ENCODE measurements at places on chromosomes 1 and 21. TPM values are rescaled to one million over a fixed set of nuclear protein-coding genes. Genes with fewer than 3 reads are reported as not detected.
A peak's percentile ranks its signal among the peaks of the same experiment; 100 is the strongest.

GRCh38 chr1:179305450-179305849 is 11.9 kb downstream of the SOAT1 start:
- H3K27ac ChIP-seq: no peak overlapping the region
- no peaks in the 10 kb centered on the region for H3K4me1 ChIP-seq
- H3K4me3 ChIP-seq: no peak overlapping the region
- DNase-seq: no peak
- H3K27me3 ChIP-seq: no peaks in the 10 kb centered on the region

DNA sequence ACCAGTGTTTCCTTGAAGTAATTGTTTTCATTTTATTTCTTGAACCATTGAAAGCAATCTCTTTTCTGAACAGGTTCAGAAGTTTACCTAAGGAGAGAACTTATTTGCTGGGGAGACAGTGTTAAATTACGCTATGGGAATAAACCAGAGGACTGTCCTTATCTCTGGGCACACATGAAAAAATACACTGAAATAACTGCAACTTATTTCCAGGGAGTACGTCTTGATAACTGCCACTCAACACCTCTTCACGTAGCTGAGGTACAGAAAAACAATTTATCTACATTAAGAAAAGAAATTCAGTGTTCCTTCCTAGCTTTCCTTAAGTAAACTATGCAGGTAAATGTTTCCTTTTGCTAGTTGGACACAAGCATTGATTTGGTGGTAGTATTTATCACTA is 27.4 kb downstream of the AGL start:
- no peak overlapping the region for H3K27ac ChIP-seq
- H3K4me3 ChIP-seq: no peak overlapping the region
- DNase-seq: no peak
- H3K4me1 ChIP-seq: no peaks in the 10 kb centered on the region
- H3K27me3 ChIP-seq: no peaks in the 10 kb centered on the region

DNA sequence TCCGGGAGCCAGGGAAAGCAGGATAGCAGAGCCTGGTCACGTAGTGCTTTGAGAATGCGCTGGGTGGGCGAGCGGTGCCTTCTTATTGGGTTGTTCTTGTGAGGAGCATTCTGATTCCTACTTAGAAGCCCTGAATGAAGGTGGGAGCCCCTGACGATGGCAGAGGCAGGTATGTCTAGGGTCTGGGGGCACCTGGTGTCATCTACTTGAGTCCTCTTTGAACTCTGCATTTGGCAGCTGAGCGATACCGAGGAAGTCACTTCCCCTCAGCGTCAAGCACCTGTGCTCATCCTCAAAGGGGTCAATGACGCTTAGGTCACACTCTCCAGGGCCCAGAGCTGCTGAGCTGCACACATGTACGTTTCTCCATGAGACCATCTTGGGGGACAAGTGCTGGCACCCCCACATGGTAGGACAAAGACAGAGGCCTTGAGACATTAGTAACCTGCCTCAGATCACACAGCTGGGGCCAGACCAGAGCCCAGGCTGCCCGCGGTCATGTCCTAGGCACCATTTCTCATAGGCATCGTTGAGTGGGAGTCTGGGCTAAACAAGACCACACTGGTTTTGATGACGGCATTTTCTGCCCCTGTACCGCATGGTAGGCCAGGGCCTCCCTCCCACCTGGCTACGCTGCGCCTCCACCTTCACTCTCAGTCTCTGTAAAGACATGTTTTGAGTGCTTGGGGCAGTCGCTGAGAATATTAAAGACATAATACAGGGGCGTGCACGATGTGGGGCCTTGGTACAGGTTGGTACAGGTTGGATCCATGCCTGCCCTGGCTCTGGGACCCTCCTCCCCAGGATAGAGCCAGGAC is 69.1 kb upstream of the ABCG1 start:
- DNase-seq: no peak
- no peaks in the 10 kb centered on the region for H3K4me1 ChIP-seq
- no peaks in the 10 kb centered on the region for H3K27me3 ChIP-seq
- H3K4me3 ChIP-seq: no peak overlapping the region
- no peaks in the 10 kb centered on the region for H3K36me3 ChIP-seq
- no peak overlapping the region for H3K27ac ChIP-seq

- H3K4me3 ChIP-seq: no peak overlapping the region
- H3K4me1 ChIP-seq: no peaks in the 10 kb centered on the region
- H3K36me3 ChIP-seq: no peaks in the 10 kb centered on the region
- no peaks in the 10 kb centered on the region for H3K27me3 ChIP-seq
Measured at GRCh38 chr1:109818988-109819764, 55.5 kb upstream of the EPS8L3 start.

DNA sequence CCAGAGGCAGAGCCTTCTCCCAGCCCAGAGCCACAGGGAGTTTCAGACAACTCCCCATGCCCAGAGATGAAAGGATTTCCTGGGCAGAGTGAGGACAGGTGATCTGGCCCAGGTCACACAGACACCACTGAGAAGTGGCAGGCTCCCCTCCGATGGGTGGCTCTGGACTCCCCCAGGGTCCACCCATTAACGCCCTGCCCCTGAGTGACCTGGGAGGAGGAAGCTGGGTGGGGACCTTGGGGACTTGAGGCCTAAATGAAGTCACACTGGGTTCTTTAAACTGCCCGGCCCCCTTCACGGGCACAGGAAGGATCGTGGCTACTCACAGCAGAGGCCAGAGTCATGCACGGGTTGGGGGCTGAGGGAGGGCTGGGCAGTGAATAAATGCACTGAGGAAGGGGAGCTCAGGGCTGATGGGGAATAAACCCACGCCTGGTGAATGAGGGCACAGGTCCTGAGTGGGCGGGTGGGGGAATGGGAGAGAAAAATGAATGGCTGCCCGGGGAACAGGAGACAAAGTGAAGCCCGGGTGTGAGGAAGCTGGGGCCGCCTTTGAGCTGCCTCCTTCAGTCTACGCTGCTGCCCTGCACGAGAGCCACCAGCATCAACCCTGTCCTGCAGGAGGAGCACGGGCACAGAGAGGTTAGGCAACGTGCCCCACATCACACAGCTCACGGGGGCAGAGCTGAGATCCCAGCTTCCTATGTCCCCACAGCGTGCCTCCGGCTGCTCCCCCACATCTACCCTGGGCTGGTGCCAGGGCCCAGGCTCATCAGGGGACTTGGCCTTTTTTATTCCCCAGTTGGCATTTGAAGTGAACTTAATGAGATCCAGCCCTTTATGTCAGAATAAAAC is 404.3 kb downstream of the MATN1 start:
- no peaks in the 10 kb centered on the region for H3K4me1 ChIP-seq
- no peaks in the 10 kb centered on the region for H3K36me3 ChIP-seq
- H3K27ac ChIP-seq: no peak overlapping the region
- no peak for DNase-seq

GRCh38 chr1:205588636-205589035 is 43.2 kb downstream of the ELK4 start:
- H3K27ac ChIP-seq: no peak overlapping the region
- no peak overlapping the region for H3K4me3 ChIP-seq
- H3K27me3 ChIP-seq: no peaks in the 10 kb centered on the region
- peak; percentile 44 for DNase-seq
- H3K36me3 ChIP-seq: no peaks in the 10 kb centered on the region

DNA sequence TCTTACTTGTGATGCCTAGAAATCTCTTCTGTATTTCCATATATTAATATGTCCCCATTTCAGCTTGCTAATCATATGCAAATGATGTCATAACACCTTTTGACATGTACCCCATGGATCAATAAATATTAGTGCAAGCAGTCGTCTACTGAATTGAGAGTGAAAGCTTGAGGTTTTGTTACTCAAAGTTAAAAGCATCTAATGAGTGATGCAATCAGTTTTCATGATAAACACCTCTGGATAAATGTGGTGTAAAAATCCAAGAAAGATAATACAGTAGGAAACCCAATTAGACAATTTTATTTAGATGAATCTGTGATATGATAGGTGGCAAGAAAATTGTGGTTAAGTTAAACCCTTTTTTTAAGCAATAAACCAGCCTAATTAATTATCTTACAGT is 141.2 kb upstream of the DMRTA2 start:
- no peaks in the 10 kb centered on the region for H3K36me3 ChIP-seq
- H3K4me3 ChIP-seq: no peak overlapping the region
- H3K27ac ChIP-seq: no peak overlapping the region
- no peak for DNase-seq
- no peaks in the 10 kb centered on the region for H3K4me1 ChIP-seq
- no peaks in the 10 kb centered on the region for H3K27me3 ChIP-seq

DNA sequence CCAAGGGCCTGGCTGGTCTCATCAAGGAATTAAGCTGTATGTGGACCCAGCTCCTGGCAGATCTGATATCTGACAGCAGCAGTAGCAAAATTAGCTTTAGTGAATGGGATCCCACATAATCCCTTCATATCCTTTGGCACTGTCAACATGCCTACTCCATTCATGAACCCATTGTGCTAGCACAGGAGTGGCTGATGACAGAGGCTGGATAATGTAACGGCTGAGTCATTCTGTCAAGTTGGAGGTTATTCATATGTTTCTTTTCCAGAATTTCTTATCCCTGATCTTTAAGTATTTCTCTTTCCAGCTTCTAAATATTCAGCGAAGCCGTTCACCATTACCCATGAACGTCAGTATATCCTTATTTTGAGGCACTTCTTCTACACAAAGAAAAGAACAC is 84.3 kb downstream of the EXTL2 start:
- H3K4me3 ChIP-seq: no peak overlapping the region
- H3K36me3 ChIP-seq: no peaks in the 10 kb centered on the region
- peak; percentile 76 for DNase-seq
- H3K27ac ChIP-seq: no peak overlapping the region
- peaks cover 5% of the 10 kb centered on the region for H3K4me1 ChIP-seq
- no peaks in the 10 kb centered on the region for H3K27me3 ChIP-seq

DNA sequence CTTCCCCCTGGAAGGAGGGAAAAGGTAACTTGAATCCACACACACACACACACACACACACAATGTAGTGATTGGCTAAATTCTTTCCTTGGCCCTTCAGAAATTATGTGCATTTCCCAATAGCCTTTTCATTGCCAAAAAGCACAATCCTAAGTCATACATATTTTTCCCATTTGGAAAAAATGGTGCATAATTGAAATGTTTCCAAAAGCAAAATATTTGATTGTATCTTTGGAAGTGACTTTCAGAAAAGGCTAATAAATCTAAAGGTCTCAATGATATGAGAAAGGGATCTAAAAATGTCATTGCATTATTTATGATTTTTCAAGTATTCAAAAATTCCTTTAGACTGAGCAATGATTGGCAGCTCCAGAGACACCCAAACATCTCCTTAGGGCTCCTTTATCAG is 43.5 kb upstream of the NEK7 start:
- H3K4me1 ChIP-seq: no peaks in the 10 kb centered on the region

DNA sequence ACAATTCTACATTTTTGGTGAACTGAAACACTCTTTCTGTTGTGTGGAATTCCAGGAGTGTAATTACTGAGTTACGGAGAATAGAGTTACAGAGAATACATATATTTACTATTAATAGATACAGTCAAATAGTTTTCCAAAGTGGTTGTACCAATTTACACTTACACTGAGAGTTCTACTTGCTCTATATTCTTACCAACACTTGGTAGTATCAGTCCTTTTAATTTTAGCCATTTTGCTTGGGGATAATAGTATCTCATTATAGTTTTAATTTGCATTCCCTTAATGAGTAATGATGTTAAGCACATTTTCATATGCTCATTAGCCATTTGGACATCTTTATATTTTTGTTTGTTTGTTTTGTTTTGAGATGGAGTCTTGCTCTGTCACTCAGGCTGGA is 28.9 kb downstream of the AGO4 start:
- peaks cover 51% of the 10 kb centered on the region for H3K36me3 ChIP-seq
- no peaks in the 10 kb centered on the region for H3K4me1 ChIP-seq
- H3K27ac ChIP-seq: no peak overlapping the region
- no peaks in the 10 kb centered on the region for H3K27me3 ChIP-seq

DNA sequence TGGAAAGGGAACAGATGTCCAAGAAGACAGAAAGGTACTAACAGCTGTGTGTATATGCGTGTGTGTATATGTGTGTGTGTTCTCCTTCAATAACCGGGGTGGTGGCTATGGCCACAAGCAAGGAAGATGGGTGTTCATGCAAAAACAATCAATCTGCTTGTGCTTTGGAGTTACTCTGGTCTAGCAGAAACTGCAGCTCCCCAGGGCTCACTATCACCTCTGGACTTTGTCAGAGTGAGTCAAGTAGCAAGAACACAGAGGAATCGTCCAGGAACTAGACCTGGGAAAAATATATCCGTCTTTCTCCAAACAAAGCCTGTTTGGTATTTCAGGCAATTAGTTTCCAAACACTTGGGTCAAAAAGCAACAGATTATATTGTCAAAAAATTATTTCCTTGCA is 68.6 kb downstream of the GNG12 start:
- no peak for DNase-seq
- H3K27ac ChIP-seq: no peak overlapping the region
- H3K36me3 ChIP-seq: no peaks in the 10 kb centered on the region

GRCh38 chr1:236860674-236861073 is 65.6 kb downstream of the MTR start:
- peak overlapping the region; percentile 5 for H3K27ac ChIP-seq
- H3K4me3 ChIP-seq: no peak overlapping the region
- no peaks in the 10 kb centered on the region for H3K27me3 ChIP-seq
- H3K4me1 ChIP-seq: peaks cover 13% of the 10 kb centered on the region
- no peak for DNase-seq

- H3K4me3 ChIP-seq: no peak overlapping the region
- peak; percentile 56 for DNase-seq
- no peaks in the 10 kb centered on the region for H3K4me1 ChIP-seq
- no peaks in the 10 kb centered on the region for H3K36me3 ChIP-seq
Measured at GRCh38 chr1:228691926-228692325, 43.4 kb upstream of the RHOU start.

- no peak overlapping the region for H3K4me3 ChIP-seq
- no peak for DNase-seq
- H3K36me3 ChIP-seq: no peaks in the 10 kb centered on the region
- no peaks in the 10 kb centered on the region for H3K27me3 ChIP-seq
- H3K4me1 ChIP-seq: peaks cover 4% of the 10 kb centered on the region
Measured at GRCh38 chr1:66292305-66292704, 241.6 kb upstream of the SGIP1 start.

DNA sequence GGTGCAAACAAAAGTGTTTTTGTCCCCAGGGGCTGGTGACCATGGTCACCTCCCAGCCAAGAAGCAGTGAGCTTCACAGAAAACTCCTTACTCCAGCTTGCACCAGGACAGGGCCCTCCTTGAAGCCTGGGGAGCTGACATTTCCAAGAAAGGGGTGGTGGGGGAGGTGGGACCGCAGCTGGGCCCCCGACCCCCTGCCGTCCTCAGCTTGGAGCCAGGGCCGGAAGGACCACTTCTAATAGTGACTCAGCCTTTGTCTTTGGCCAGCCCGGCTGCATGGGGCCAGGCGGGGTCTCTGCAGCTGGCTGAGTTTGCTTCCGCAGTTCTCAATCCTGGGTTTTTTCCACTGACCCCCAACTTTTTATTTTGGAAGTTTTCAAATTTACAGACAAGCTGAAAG is 136.5 kb upstream of the POU3F1 start:
- no peak overlapping the region for H3K27ac ChIP-seq
- H3K4me3 ChIP-seq: no peak overlapping the region
- DNase-seq: no peak
- H3K27me3 ChIP-seq: no peaks in the 10 kb centered on the region

Gene TRIM67
- not detected for total RNA-seq

Gene RGS7
- total RNA-seq: not detected

Gene USH2A
- total RNA-seq: 0.24 TPM

Gene TBX15
- total RNA-seq: not detected

Gene LGALS8
- total RNA-seq: 14.4 TPM
